ENCODE measurements at places on chromosomes 2 and 18. TPM values are rescaled to one million over a fixed set of nuclear protein-coding genes. Genes with fewer than 3 reads are reported as not detected.

The CHST10 gene
- 7.2 TPM for total RNA-seq

The POTEF gene
- total RNA-seq = 0.25 TPM

The CDC42EP3 gene
- 21.2 TPM for total RNA-seq

The ANKRD62 gene
- not detected for total RNA-seq

The DNPEP gene
- total RNA-seq = 51.7 TPM

The EMILIN1 gene
- total RNA-seq = 2.3 TPM

The SULT1C2 gene
- total RNA-seq = not detected

The TUBA3E gene
- not detected for total RNA-seq

The NDC80 gene
- 21.4 TPM for total RNA-seq

The CLASP1 gene
- 28.8 TPM for total RNA-seq

The ANKRD23 gene
- total RNA-seq = 1.4 TPM

The LYG2 gene
- total RNA-seq = not detected

The CABLES1 gene
- total RNA-seq = 9.7 TPM

The RAB12 gene
- total RNA-seq = 54.1 TPM

The DSC1 gene
- not detected for total RNA-seq

The SCYGR4 gene
- not detected for total RNA-seq

The CAPN14 gene
- 0.13 TPM for total RNA-seq

The MDH1 gene
- 114 TPM for total RNA-seq

The MDH1B gene
- 0.19 TPM for total RNA-seq

The ADNP2 gene
- 13.6 TPM for total RNA-seq

The UGT1A4 gene
- not detected for total RNA-seq

The SOX11 gene
- under 0.01 TPM for total RNA-seq

The LINC00305 gene
- total RNA-seq = not detected

The FAM237A gene
- not detected for total RNA-seq

The GAD1 gene
- 0.16 TPM for total RNA-seq

The OTOS gene
- total RNA-seq = not detected

The CXCR4 gene
- total RNA-seq = 130 TPM

The SERPINB4 gene
- not detected for total RNA-seq

The ALLC gene
- total RNA-seq = not detected

The ARHGAP25 gene
- 11.7 TPM for total RNA-seq

The UPP2 gene
- total RNA-seq = not detected

The DSC3 gene
- total RNA-seq = 0.16 TPM

The C2orf66 gene
- total RNA-seq = 0.06 TPM

The TMEM169 gene
- total RNA-seq = under 0.01 TPM

The BMP10 gene
- total RNA-seq = not detected

The SLC40A1 gene
- 5.0 TPM for total RNA-seq
